Choroid plexus epithelial cell (primary cell): ENCODE measurements at places on chromosomes 2 and 18.

DNA sequence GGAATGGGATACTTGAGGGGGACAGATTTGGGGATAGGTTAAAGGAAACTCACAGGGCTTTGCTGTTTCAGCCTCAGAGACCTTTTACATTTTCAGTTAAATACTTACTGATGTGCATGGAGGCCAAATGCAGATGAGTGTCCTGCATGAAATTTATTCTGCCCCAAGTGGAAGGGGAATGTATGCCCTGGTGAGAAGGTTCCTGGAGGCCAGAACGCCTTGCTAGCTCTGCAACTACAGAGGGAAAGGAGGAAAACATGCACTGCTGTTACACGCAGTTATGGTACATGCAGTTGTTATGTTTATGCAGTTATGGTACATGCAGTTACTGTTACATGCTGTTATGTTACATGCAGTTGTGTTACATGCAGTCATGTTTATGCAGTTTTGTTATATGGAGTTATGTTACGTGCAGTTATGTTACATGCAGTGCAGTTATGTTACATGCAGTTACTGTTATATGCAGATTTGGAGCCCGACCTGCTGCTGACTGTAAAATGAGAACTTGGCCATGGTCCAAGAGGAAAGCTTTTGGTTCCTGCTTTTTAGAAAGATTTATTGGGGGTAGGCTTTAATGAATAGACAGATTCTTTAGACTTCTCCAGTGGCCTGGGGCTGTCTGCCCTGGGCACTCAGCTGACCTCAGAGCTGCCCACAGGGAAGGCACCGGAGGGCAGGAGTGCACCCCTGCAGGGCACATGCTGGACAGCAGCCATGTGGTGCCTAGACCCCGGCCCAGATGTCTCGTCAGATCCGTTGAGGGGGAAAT lies 84.1 kb downstream of the LDLRAD4 start:
- no peak for DNase-seq

DNA sequence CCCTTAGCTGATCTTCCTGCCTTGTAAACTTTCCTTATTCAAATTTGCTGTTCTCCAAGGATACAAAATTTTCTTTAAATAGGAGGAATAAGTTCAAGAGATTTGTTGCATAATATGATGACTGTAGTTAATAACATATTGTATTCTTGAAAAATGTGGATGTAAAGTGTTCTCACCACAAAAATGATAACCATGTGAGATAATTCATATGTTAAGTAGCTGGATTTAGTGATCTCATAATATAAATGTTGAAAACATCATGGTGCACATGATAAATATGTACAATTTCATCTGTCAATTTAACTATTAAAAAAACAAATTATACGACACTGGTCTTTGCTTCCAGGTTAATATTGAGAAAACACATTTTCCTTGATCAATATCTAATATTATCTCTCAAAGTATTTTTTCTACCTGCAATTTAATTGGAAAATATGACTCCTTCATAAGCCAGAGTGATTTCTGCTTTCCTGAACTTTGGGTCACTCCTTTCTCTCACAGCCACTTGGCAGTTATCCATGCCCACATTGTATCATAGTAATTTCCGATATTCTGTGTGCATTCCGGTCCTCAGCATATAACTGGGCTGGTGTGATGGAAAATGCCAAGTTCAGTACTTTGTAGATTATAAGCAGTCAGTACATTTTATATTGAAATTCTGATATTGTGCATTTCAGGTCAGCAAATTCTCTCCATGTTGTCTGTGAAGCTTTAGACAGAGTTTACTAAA lies 152.6 kb downstream of the GULP1 start:
- peak; percentile 33 for DNase-seq

GRCh38 chr2:95271381-95271971 lies 2.8 kb upstream of the PROM2 start:
- DNase-seq, result no peak

DNA sequence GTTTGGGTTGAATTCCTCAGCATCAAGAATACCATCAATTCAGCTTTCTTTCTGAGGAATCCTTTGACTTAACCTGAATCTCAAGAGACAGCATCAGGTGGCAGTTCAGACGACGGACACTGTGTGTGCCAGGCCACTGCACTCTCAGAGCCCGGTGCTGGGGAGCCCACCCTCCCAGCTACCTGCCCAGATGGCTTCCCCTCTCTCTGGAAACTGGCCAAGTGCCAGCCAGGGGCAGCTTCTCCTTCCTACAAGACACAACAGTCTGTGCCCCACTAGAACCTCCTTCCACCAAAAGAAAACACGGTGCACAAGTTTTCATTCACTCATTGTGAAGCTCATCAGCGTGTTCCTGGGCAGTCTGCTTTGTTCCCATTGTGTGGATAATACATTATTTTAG lies 28.5 kb downstream of the MAL start:
- no peak for DNase-seq

DNA sequence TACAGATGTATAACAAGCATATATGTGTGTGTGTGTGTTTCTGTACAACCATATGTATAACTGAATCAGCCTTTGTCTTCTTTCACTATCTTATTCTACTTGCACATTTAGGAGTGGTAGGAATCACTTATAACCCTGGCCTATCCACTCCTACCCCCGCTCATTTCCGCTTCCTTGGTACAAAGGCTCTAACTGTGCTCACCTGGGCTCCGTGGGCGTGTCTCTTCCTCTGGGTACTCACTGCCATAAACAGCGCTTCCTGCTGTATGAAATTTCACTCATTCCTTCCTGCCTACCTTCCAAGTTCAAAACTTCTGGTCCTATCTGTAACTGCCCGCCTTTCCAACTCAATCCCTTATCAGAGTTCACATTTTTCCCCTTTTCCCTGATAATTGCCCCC lies 815.5 kb downstream of the EPHA4 start:
- no peak for DNase-seq

DNA sequence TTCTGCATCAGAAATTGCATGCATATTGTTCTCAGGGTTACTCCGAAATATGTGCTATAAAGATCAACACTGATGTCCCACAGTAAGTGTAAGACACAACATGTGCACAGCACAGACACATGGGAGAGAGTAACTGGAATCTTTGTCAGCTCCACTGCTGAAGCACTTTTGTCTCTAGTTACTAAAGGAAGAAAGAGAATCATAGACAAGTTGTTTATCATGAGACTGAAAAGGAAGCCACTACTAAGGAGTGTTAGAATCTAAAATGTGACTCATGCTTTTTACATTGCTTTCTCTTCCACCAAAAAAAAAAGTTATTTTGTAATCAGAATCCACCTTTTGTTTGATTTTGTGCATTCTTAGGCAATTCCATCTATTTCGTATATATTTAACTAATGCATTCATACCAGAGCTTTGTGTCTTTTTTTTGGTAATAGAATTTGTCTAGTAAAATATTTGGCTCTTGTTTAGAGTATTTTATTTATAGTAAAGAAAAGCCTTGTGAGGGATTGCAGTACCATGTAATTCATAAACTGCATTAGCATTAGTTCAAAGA lies 502.4 kb downstream of the FBXO15 start:
- DNase-seq, result peak; percentile 49

DNA sequence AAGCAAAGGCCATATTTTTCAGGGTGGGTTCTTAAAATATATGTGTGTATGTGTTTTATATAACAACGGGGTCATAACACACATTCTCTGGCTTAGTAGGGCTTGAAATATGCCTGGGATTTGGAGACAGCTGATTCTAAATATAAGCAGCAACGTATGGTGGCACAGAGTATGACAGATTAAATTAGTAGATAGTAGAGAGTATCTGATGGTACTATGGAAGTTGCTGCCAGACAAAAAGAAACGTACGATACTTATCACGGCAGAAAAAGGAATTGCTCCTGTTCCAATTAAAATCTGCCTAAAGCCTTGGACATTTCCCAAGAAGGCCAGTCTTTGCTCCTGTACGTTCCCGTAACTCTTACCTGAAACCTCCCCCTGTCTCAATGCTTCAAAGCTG lies 607.9 kb upstream of the ID2 start:
- DNase-seq, result no peak

- no peak for DNase-seq
Observed at GRCh38 chr2:216147172-216148131, 38.3 kb downstream of the XRCC5 start.

- DNase-seq, result no peak
Observed at GRCh38 chr2:152582081-152582480, 135.2 kb downstream of the PRPF40A start.

GRCh38 chr2:181649436-181649979 lies 7.4 kb downstream of the CERKL start:
- peak; percentile 56 for DNase-seq

GRCh38 chr2:54608224-54608623 lies 115.2 kb upstream of the EML6 start:
- no peak for DNase-seq
